ENCODE measurements at places on chromosomes 16 and 17.

GRCh38 chr16:2149630-2150417, 1.4 kb downstream of the RAB26 start:
- no peak for DNase-seq

GRCh38 chr16:54277845-54278703, 8.5 kb downstream of the IRX3 start:
- no peak for DNase-seq

DNA sequence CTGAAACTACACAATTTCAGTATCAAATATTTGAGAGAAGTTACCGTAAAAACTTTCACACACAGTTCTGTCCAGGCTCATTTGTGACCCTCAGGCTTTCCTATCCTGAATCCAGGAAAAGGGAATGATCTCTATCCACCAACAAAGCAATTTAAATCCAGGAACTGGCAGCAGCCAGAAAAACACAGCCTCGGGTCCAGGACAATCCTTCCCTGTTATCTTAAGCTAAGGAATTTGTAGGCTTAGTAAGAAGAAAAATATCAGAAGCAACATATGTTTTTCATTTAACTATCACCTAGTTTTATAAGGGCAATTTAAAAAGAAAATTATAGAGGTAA, 47.1 kb downstream of the TEX2 start:
- no peak for DNase-seq

DNA sequence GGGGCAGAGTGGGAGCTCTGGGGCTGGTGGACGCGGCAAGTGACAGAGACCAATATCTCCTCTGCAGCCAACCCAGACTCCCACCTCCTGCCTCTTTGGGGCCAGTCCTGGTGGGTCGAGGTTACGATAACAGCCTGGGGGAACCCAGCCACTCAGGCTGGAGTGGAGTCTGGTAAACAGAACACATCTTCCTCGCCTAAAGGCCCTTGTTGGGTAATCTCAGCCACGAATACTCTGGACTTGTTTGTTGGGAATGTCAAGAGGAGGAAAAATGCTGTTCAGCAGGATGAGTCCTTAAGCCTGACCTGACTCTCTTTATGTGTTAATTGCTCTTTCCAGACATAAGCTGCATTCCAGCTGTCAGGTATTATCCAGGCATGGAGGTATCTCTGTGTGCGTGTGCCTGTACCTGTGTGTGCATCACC, 8.0 kb upstream of the SPNS2 start:
- DNase-seq, result no peak

DNA sequence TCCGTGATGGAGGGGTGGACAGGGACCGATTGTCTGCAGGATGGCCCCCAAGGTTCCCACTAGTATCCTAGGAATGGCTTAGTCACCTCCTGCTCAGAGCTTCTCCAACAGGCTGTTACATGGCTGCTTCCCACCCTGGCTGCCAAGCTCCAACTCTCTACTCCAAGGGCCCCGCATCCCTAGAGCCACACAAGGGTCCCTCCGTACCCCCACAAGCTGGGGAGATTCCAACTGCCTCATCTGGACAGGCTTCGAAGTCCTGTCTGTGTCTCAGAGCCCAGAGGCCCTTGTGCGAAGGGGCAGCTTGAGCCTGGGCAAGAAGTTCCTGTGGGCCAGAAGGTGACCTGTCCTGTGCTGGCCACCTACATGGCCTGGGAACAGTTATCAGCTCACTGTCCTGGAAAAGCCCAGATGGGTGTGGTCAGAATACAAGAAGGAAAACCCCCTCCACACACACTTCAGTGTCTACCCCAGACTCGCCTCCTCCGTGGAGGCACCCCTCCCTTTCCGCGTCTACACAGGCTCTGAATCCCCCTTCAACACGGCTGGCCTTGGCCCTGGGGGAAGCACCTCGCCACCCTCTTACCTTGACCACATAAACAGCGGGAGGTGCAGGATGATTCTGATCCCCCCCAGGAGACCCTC, 586 bp downstream of the MEAK7 start:
- DNase-seq, result no peak

Measured in stimulated activated CD4-positive, alpha-beta T cell treated with anti-CD3 and anti-CD28 coated beads, TNF-alpha, amount 100 ng/mL, for 1 hour (primary cell).